Cardiac fibroblast (primary cell): ENCODE measurements at places on chromosomes 6 and 20.

DNA sequence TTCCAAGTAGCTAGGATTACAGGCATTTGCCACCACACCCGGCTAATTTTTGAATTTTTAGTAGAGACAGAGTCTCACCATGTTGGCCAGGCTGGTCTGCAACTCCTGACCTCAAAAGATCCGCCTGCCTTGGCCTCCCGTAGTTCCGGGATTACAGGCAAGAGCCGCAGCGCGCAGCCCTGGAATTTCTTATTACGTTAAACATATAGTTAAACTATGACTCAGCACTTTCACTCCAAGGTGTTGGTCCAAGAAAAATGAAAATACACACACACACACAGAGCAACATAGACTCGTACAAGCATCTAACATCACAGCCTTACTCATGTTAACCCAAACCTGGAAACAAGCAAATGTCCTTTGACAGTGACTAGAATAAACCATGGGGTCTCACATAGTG, 663.9 kb downstream of the PRKN start:
- no peak for DNase-seq

- DNase-seq, result peak; percentile 70
Measured at GRCh38 chr6:25085756-25086155, 150.0 kb upstream of the RIPOR2 start.

- DNase-seq, result no peak
Measured at GRCh38 chr6:142913511-142914047, 31.4 kb downstream of the HIVEP2 start.

- no peak for DNase-seq
Measured at GRCh38 chr6:41872147-41872546, 23.0 kb downstream of the USP49 start.

DNA sequence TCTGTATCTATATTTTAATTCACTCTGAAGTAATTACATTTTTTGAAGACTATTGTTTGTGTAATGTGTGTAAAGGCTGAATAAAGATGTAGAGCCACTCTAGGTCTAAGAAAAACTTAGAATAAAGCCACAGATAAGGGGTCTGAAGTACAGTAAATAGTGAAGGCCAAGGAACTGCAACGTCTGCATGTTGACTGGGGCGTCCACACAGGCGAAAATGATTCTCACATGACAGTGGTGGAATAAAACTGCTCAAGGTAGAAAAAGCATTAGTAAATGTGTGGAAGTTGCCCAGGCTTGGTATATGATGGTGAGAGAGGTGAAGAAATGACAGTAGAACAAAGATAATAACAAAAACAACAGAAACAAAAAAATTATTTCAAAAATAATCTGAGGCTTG, 196.2 kb downstream of the KHDRBS2 start:
- DNase-seq, result no peak

- DNase-seq, result peak; percentile 41
Measured at GRCh38 chr6:159169557-159170332, 545 bp downstream of the FNDC1 start.

GRCh38 chr20:48760403-48760983, 67.3 kb downstream of the PREX1 start:
- peak; percentile 54 for DNase-seq

- DNase-seq, result no peak
Measured at GRCh38 chr20:3072530-3073250, 1.3 kb downstream of the OXT start.

DNA sequence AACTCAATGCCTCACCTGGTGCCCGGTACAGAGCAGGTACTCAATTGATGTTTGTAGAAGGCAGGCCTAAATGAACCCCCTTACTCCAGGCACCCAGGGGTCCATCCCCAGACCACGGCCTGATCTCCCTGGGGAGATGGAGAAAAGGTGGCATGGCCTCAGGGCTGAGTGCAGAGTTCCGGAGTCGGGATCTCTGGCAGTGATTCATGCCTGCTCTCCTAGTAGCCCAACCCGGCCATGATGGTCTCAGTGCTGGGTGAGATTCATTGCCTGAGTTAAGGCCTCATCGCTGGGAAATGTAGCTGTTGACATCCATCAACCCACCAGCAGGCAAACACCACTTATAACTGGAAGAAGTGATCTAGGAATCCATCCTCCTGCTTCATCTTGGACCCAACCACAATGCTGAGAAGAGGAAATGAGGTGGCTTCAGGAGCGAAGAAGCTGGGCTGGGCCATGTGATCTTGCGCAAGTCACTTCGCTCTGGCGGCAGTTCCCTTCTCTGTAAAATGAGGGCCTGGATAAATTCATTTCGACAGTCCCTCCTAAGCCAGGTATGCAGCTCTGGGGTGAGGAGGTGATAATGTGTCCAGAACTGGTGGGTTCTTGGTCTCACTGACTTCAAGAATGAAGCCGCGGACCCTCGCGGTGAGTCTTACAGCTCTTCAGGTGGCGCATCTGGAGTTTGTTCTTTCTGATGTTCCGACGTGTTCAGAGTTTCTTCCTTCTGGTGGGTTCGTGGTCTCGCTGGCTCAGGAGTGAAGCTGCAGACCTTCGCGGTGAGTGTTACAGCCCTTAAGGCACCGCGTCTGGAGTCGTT, 24.7 kb downstream of the ETV7 start:
- no peak for DNase-seq

- peak; percentile 38 for DNase-seq
Measured at GRCh38 chr6:7587631-7588100, 2.3 kb upstream of the SNRNP48 start.

GRCh38 chr20:58891086-58891717, 38.7 kb downstream of the GNAS start:
- DNase-seq, result peak; percentile 65

- no peak for DNase-seq
Measured at GRCh38 chr20:61765081-61765870, 300.4 kb downstream of the TAF4 start.

GRCh38 chr6:107442938-107443607, 16.3 kb downstream of the PDSS2 start:
- no peak for DNase-seq

DNA sequence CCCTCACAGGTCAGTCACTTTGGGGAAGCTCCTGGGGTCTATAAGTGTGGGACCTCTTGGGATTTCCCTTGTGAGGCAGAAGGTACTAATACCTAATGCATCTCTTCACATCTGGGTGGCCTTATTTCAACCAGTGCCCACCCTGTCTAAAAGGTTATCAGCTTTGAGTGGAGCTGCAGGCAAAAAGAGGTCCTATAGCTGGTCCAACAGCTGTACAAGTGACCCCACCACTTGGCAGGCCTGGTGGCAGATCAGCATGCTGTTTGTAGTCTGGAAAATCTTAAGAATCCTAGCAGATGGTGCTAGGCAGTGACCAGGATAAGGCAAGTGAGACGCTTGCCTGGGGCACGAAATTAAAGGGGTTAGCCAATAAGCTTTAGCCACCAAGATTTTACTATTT, 51.6 kb upstream of the GTSF1L start:
- DNase-seq, result no peak

GRCh38 chr20:32560989-32561830, 23.9 kb downstream of the NOL4L start:
- DNase-seq, result no peak

GRCh38 chr20:30484749-30485070, 772.8 kb upstream of the DEFB115 start:
- no peak for DNase-seq

- DNase-seq, result peak; percentile 58
Measured at GRCh38 chr6:89350281-89350966, 2.1 kb downstream of the UBE2J1 start.

- DNase-seq, result no peak
Measured at GRCh38 chr20:17142666-17143065, 84.2 kb upstream of the PCSK2 start.

DNA sequence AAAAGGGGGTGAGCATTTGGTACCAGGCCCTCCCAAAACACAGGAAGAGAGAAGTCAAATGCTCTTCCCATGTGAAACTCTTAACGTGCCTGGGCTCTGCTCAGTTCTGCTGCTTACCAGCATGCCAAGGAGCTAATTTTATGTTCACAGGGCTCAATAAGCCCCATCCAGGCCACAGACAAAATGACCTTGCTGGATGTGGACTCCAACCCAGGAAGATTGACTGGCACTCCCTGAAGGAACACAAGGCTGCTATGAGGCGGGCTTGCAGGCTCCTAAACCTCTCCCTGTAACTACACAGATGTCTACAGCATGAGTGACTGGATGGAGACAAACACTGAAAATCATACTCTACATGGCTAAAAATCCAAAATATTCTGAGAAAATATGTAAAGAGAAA, 50.6 kb downstream of the CHD6 start:
- DNase-seq, result no peak

GRCh38 chr6:4606821-4607704, 169.1 kb upstream of the CDYL start:
- peak; percentile 70 for DNase-seq

- DNase-seq, result no peak
Measured at GRCh38 chr6:3297909-3298308, 39.2 kb downstream of the PSMG4 start.

- no peak for DNase-seq
Measured at GRCh38 chr20:2983508-2983907, 59.9 kb upstream of the GNRH2 start.

GRCh38 chr20:39627765-39628164, 665.6 kb downstream of the DHX35 start:
- DNase-seq, result no peak

DNA sequence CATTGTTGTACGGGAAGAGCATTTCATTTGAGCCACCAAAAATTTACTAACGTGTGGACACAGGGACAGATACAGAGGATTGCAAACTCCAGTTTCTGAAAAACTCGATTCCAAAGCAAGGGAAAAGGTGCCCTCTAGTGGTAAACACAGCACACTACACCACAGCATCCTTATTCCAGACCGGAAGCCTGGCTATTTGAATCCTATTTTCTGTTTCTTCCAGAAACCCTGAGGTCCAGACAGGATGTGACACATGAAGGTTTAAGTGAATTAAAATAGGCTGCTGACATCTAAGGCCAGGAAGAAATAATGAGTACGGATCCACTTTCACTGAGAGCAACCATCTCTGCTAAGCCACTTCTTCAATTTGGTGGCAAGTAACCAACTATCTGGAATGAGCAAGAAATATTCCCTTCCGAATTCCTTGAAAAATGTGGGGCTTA, 31.8 kb upstream of the GMPR start:
- peak; percentile 88 for DNase-seq

DNA sequence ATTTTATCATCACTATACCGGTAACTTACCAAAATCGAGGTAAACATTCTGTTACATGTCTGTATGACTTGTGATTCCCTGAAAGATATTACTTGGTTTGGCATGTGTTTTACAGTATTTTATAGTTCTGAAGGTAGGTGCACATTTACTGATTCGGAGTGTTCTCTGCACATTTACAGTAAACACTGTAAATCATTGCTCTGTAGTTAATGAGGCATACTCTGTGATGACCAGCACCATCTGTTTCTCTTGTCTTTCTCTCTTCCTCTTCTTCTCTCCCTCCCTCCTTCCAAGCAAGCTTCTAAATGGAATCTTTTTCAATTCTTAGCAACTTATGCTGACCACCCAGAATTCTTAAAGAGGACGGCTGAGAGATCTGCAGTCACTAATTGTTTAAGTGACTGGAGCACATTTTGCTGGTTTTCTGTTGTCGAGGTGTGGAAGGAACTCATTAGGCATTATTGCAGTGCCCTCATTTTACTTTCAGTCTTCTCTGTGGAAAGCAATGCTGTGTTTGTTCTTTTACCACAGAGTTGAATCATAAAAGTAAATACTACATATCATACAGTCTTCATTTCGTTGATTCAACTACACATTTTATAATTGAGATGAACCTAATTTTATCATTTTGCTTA, 126.5 kb downstream of the UTRN start:
- DNase-seq, result no peak

- DNase-seq, result no peak
Measured at GRCh38 chr6:107813555-107814194, 10.4 kb downstream of the SCML4 start.

GRCh38 chr6:30601815-30602641, 15.0 kb downstream of the PPP1R10 start:
- DNase-seq, result no peak

- no peak for DNase-seq
Measured at GRCh38 chr20:19864130-19864529, 106.1 kb downstream of the RIN2 start.

DNA sequence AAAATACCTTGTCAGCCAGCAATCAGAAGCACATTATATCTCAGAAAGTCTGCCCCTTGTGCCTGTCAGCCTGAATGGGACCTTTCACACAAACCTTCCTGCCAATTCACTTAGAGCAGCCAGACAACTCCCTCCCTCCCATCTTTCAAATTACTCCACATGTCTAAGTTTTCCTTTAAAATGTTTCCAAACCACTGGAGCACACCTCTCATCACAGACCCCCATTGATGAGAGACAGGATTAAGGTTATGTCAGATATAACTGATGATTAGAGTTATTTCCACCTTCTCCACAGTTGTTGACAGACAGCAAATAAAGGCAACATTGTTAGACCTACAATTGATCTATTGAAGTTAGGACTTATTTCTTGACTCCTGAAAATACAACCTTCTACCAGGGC, 408.4 kb downstream of the PLCB1 start:
- DNase-seq, result no peak

DNA sequence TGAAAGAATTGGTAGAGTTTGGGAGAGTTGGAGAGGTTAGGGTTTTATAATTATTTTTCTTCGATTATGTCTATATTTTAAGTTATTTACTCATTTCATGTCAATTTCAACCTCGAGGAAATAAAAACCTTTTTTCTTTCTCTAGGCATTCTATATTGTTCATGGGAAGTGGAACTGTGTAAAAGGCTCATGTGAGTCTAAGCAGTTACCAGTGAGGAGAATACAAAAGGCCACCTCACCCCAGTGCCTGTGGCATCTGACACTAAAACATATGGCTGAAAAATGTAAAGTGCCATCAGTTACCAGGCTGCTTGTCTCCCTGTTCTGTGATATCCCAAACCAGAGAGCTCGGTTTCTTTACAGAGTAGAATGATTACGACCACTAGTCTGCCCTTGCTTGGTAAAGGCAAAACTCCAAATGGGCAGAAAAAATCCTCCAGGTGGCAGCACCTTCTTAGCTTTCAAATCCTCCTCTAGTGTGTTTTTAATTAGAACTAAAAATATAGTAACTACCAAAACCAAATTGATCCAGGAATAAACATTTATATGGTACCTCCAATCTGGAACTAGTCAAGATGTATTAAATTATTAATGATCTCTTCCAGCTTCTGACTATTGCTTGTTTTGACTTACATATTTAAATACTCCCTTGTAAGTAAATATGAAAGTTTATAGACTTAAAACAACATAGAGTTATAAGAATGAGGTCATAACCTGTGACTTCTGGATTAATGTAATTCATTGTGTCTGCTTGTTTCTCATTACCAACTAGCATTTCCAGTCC, 122.6 kb upstream of the MCHR2 start:
- peak; percentile 81 for DNase-seq

DNA sequence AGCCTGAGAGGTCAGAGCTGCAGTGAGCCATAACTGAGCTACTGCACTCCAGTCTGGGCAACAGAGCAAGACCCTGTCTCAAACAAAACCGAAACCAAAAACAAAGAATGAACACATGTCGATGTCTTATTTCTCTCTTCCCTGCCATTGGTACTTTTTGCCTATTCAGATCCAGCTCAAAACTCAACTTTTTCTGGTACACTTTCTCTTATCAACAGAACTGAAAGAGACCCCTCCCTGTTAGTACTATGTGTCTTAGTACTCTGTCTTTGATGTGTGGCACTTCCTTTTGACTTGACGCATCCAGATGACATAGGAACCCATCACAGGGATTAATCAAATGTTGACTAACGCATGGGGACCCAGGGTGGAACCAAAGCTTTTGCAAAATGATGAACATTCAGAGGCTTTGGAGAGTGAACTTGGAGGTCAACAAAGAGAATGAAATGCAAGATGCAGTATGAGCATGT, 44.8 kb downstream of the AKAP12 start:
- peak; percentile 53 for DNase-seq

- DNase-seq, result no peak
Measured at GRCh38 chr20:56634735-56635385, 5.8 kb downstream of the TFAP2C start.
